Foreskin keratinocyte (primary cell): ENCODE measurements at places on chromosomes 5 and 9.

DNA sequence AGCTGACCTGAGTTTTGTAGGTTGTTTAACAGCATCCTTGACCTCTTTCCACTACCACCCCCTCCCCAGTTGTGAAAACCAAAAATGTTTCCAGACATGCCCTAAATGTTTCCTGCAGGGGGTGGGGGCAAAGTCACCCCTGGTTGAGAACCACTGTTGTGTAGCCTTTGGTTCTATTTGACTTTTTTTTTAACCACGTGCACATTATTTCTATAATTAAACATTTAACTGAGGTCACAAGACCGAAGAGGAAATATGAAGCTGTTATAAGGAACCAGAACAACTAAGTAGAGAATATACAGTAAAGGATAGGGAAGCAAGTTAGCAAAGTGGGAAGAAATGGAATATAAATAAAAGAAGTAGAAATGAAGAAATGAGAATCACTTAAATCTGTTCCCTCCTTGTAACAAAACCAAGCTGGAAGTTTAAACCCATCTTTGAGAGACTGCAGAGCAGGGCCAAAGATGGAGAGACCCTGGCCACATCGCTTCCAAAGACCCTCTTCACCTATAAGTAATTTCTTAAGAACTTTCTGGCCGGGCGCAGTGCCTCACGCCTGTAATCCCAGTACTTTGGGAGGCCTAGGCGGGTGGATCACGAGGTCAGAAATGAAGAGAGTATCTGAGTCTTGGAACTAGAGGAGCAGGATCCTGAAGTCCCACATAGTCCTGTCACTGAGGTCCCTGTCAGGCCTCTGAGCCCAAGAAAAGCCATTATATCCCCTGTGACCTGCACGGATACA is 14.4 kb downstream of the SIT1 start:
- no peak for DNase-seq

DNA sequence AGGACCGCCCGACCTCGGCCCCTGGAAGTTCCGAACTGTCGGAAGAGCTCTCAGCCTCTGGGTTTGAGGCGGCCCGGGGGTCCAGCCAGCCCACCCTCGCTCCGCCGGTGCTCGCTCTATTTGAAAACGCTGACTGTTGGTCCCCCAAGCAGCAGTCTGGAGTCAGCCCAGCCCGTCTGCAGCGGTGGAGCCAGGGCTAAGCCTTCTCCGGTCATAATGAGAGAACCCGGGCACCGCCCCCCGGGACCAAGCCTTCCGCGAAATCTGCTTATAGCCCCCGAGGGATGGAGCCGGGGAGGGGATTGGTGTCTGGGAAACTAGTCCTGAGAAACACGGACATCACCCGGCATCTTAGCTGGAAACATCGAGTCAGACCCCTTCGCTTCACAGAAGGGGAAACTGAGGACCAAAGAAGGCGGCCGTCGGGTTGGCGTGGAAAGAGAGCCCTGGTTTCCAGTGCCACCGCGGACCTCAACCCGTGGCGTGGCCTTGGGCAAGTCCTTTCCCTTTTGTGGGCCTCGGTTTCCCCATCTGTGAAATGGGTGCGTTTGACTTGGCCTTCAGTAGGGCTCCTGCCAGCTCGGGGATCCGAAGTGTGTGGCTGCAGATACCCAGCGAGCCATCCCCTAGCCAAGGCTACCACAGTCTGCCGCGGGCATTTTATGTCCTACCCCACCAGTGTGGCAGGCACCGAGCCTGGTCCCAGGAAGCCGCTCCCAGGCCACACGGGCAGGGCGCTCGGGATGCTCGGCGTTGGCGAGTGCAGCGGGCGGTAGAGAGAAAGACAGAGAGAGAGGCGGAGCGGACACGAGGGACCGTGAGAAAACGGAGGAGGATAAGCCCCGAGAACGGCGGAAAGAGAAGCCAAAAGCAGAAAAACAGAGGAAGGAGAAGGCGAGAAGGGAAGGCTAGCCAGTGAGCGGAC is 857 bp downstream of the ADAM19 start:
- peak; percentile 41 for DNase-seq

DNA sequence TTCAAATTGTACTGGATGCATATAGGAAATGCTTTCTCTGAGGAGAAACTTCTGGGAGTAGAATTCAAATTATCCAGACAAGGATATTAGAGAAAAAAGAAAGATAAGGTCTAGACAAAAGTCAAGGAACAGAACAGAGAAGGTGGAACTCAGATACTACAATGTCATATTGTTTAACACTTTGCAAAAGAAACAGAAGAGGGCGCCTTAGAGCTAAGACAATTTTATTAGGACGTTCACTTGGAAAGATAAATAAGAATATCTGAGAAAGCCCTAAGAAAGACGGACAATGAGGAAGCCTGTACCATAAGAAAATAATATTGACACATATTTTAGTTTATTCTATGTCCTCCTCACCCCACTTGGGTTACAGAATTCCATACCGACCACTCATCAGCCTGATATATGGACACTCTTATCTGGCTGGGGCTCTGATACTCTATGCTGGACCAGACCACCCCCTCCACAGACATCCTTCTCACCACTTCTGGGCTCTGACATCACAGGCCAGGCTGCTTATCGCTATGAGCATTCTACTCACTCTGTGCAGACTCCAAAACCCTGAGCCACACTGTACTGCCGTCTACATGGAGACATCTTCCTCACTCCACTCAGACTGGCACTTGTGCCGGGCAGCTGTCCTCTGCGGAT is 9.1 kb upstream of the AK3 start:
- no peak for DNase-seq

- DNase-seq, result peak; percentile 84
These were observed 93.0 kb downstream of the MAMDC2 start for GRCh38 chr9:70136632-70137031.

DNA sequence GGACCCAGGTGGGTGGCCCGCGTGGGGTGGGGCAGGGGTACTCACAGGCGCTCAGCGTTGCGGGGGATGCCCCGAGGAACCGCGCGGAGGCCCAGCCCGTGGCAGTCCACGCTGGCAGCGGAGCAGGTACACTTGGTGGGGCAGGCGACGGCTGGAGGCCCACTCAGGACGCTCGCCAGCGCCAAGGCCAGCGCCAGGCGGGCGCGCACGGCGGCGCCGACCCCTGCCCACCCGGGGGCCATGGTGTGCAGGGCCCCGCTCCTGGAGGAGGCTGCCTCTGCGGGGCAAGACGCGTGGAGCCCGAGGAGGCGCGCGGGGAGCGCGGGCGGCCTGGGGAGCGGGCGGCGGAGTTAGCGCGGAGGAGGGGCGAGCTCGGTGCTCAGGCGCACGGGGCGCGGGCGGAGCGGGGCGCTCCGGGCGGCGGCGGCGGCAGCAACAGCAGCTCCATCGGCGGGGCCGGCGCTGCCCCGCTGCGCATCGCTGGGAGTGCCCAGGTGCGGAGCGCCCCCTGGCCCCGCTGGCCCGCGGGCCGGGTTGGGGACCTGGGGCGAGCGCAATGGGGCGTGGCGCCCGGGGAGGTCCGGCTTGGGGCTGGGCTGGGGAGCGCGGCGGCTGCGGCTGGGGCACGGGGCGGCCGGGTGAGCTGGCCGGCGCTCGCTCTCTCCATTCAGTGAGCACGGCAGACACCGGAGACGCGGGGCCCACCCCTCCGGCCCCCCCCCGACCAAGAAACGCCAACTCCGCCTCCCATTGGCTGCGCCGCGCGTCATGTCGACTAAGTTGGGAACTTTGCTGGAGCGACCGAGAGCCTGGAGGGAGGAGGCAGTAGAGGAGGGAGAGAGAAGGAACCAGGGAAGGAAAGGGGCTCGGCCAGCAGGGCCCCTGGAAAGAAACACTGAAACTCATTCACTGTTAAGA is at the start of gene SLIT3:
SLIT3 (minus strand) TSS at position 672 of the 918 bp plus-strand sequence; CDS start at position 242, 430 bp downstream.
- DNase-seq, result peak; percentile 64

GRCh38 chr9:87107072-87107471 is 159.8 kb upstream of the GAS1 start:
- DNase-seq, result peak; percentile 95

DNA sequence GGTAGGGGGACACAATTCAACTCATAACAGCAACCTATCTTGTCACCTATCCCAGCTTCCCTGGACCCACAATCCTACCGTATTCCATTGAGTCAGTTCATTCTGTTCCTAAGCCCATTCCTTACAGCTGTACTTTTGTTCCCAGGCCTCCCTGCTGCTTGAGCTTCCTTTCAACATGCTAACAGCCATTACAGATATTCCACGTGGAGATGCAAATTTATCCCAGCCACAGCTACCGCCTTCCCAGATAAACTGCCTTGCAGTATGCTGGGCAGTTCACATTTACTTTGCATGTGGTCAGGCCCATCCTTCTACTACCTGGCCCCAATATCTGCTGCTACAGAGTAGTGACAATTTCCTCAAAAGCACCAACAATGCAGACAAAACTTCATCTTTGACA is 23.0 kb downstream of the RIGI start:
- no peak for DNase-seq

DNA sequence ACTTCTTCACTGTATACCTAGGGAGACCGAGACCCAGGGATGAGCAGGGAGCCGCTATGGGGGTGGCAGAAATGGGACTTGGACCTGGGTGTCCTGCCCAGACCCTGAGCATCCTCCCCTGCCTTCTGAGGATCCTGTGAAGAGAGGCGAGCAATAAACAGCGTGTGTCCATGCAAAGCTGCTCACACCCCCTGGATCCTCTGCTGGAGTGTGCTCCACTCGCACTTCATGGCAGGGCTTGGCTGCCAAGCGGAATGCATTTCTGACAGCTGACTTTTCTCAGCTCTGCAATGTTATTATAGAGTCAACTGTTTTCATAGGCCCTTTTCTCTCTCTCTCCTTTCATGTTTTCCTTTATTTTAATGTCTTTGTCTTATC is 31.0 kb upstream of the ALDH1B1 start:
- no peak for DNase-seq

GRCh38 chr5:171495122-171495700 is 75.8 kb downstream of the FGF18 start:
- DNase-seq, result no peak

- DNase-seq, result no peak
These were observed 4.4 kb upstream of the SHISAL2B start for GRCh38 chr5:64685866-64686265.

DNA sequence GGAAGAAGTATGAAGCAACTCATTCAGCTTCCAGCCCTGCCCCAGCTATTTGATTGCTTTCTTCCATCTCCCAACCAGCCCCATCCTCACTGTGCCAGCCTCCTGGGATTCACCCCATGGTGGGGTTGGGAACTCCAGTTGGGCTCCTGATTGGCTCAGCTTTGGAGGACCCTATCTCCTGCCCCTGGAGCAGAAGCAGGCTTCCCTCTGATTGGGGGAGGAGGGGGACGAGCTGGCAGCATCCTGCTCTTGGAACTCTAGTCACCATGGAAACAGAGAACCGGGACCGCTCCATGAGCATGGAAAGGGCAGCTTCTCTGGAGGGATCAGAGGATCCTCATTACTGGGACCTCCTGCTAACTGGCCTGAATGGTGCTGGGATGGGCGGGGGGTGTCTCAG is 2.6 kb downstream of the SLC6A7 start:
- DNase-seq, result no peak

GRCh38 chr5:57327561-57328367 is 153.9 kb downstream of the GPBP1 start:
- peak; percentile 86 for DNase-seq

- no peak for DNase-seq
These were observed 116.6 kb upstream of the DPYSL3 start for GRCh38 chr5:147626464-147626863.

GRCh38 chr5:39495227-39495626 is 70.4 kb upstream of the DAB2 start:
- no peak for DNase-seq

DNA sequence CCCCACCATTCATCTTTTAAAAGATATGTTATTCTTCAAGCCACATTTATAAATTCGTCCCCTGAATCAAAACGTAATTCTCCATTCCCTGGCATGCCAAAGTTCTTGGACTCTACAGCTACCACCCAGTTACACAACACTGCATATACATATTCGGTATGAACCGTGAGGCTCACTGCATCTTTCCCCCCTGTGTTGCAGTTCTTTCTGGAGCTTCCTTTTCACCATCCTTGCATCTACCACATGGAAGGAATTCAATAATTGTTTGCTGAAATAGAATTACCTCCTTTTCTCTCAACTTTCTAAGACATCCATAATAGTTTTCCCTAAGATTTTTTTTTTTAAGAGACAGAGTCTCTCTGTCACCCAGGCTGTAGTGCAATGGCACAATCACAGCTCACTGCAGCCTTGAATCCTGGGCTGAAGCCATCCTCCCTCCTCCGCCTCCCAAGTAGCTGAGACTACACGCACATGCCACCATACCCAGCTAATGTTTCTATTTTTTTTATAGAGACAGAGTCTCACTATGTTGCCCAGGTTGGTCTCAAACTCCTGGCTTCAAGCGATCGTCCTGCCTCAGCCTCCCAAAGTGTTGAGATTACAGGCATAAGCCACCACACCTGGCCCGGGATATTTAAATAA is 3.3 kb downstream of the LPAR1 start:
- DNase-seq, result no peak

DNA sequence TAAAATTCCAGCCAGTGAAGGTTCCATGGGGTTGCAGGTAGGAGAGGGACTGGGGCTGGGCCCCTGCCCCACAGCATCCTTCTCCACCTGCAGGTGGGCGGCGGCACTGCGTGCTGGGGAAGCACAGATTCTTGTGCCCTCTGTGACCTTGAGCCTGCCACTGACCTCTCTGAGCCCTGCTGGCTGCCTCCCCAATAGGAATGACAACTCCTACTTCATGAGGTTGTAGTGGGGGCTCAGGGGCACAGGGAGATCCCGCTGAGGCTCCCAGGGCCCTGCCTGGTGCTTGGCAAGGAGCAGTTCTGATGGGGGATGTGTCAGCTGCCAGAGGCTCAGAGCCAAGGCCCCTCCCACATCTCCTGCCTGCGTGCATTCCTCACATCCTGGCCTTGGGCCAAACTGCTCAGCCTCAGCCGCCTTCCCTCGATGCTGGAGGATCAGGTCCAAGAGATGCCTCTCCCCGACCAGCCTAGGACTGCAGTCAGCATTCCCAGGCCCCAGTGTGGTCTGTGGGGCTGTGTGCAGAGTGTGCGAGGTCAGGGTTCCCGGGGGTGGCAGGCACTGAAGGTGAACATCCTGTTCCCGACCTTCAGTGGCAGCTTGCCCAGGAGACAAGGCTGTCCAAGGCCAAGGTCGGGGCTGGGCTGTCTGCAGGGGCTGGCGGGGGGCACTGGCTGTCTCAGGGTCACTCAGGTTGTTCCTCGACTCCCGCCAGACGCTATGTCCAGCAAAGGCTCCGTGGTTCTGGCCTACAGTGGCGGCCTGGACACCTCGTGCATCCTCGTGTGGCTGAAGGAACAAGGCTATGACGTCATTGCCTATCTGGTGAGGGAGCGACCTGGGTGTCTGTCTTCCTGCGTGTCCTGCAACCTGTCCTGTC is 7.0 kb downstream of the ASS1 start:
- DNase-seq, result peak; percentile 72

DNA sequence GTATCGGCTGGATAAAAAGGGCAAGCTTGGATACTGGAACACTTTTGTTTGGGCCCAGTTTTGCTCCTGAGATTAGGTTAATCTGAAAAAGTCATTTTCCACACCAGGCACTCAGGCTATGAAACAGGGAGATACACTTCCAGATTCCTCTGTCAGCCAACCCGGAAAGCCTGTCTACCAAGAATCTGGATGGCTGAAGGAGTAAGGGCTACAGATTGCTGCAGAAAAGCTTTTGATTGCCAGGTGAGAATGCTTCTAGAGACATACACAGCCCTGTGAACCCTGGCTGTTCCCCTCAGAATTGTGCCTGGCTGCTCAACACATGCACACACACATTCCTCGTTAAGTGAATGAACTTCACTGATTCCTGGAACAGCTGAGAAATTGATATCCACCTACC is 114.4 kb downstream of the PSD2 start:
- no peak for DNase-seq

GRCh38 chr5:40736103-40736875 is 19.5 kb downstream of the TTC33 start:
- peak; percentile 23 for DNase-seq

- no peak for DNase-seq
These were observed 521 bp upstream of the PTGS1 start for GRCh38 chr9:122370303-122370702.
